ENCODE measurements at places on chromosomes 16 and 17.

GRCh38 chr16:79593754-79594153 is 6.8 kb downstream of the MAF start:
- DNase-seq: no peak

GRCh38 chr16:77169650-77170236 is 21.2 kb upstream of the MON1B start:
- peak; percentile 14 for DNase-seq

DNA sequence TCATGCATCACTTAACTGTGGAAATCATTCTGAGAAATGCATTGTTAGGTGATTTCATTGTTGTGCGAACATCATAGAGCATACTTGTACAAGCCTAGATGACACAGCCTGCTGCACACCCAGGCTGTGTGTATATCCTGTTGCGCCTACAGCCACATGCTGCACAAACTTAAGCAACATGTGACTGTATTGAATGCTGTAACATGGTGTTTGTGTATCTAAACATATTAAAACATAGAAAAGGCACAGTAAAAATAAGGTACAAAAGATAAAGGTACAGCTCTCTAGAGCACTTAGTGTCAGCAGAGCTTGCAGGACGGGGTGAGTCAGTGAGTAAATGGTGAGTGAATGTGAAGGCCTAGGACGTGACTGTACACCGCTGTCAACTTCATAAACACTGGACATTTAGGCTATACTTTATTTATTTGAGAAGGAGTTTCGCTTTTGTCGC is 11.9 kb downstream of the FOXK2 start:
- no peak for DNase-seq

GRCh38 chr17:80319999-80320344 is 59.3 kb downstream of the RNF213 start:
- no peak for DNase-seq

DNA sequence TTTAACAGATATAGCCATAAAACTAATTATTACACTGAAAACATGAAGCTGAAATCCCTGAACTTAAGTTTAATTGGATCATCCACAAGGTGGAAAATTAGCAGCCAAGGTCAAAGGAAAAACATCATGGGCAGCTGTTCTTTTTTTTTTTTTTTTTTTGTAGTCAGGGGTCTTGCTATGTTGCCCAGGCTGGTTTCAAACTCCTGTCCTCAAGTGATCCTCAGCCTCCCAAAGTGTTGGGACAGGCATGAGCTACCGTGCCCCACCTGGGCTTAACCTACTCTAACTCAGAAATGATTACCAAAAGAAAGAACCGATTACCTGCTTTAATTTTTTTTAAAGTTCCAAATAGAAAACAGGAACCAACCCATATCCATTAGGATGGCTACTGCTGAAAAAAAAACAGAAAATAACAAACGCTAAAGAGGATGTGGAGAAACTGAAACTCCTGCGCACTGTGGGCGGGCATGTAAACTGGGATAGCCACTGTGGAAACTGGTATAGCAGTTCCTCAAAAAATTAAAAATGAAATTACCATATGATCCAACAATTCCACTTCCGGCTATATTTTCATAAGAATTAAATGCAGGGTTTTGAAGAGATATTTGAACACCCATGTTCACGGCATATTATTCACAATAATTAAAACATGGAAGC is 8.6 kb downstream of the CMC2 start:
- no peak for DNase-seq

GRCh38 chr17:13477180-13477611 is 124.5 kb downstream of the HS3ST3A1 start:
- DNase-seq: no peak

- DNase-seq: no peak
Observed at GRCh38 chr17:81427173-81428120, 32.2 kb downstream of the BAHCC1 start.

- no peak for DNase-seq
Observed at GRCh38 chr16:86566601-86566965, at the start of gene FOXC2. TSS of gene FOXC2 (plus strand) at chr16:86566829. CDS start at chr16:86567336, 507 bp downstream.

DNA sequence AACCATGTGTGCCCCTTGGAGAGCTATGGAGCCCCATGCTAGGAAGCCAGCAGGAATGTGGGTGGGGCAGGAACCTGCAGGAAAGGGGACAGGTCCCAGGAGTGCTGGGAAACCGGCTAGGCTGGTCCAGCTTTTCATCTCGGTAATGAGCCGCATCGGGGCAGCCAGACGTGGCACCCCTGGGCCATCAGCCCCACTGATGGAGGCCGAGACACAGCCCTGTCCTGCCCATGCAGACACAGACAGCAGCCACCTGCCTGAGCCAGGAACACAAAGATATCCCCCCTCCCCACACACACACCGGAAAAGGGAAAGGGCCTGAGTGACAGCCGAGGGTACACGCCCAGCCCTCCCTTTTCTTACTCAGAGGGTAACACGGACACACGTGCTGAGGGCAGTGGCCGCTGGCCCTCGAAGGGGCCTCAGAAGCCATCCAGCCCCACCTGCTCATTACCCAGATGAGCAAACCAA is 18.1 kb downstream of the PPL start:
- DNase-seq: no peak

DNA sequence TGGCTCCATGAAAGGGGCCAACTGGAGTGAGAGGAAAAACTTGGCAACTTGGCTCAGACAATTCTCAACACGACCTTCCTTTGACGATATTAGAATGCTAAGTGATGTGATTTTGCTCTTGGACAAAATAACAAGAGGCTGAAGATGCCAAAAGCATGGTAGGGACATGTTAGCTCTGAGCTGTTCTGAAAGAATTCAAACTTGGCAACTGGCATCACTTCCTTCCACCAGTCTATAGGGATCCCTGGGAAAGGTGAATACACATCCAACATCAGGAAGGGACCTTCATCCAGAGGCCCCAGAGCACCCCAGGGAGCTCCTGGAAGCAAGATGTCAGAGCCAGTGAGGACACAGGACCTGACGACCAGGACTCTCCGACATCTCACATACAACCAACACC is 4.3 kb downstream of the KRT37 start:
- no peak for DNase-seq

DNA sequence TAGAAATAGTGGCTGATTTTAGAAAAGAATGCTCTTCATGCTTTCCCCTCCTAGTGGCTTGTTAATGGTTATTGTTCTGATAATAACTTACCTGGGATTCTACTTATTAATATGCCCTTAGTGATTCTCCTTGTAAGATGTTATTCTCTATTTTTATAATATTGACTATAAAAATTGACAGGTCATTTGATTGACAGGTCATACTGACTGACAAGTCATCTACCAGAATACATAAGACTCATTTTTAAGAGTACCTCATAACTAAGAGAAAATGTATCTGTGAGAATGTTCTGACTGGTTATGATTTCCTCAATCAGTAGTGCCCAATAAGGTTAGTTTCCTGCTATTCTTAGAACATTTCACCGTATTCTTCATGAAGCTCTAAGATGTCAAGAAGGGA is 8.6 kb upstream of the COX10 start:
- no peak for DNase-seq

- DNase-seq: no peak
Observed at GRCh38 chr17:39593371-39593770, 14.3 kb downstream of the NEUROD2 start.

DNA sequence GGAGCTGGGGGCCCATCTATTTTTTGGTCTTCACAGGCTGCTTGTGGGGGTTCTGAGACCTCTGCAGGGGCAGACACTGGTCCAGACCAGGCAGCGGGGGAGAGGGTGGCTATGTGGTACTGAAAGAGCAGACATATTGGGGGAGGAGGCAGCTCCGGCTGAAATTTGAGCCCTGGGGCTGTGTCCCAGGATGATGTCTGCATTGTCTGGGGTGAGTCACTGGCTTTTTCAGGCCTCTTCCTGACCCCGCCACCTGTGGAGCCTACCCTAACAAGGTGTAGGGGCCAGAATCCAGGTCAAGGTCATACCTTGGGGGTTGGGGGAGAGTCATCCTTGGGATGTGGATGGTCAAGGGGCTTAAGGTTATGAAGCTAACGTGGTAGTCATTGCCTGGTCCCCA is 2.4 kb downstream of the CORO6 start:
- DNase-seq: no peak

DNA sequence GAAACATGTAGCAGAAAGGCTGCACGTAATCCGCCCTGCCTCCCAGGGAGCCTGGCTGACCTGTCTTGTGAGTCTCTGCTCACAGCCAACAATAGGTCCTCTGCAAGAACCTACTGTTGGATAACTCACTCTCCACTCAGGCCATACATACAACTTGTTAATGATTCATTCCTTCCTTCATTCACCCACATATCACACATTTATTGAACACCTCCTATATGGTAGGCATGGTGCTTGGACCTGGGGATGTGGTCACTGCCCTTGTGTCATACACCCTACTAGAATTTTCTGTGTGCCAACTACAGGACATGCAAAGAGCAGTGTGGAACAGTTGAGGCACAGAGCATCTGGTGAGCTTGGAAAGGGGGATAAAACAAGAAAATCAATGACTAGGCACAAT is 28.1 kb upstream of the HNF1B start:
- no peak for DNase-seq

DNA sequence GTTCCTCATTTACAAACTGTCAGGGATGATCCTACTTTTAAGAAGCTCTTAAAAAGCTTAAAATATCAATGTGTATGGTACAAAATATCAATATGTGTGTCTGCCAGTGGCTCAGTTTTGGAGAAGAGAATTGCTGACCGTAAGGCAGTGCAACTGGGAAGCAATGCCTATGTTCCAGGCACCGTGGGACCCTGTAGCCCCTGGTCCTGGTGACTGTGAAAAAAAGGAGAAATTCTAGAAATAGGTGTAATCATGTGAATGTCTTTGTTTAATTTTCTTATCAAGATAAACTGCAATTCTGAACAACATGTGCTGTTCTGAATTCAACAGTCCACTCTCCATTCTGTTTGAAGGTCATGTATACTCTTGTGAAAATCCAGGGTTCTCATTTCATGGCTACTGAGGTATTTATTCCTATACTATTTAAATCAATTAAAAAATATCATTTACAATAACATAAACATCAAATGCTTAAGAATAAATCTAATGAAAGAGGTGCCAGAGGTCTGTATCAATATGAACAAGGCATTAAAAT is 9.4 kb upstream of the HP start:
- DNase-seq: no peak

DNA sequence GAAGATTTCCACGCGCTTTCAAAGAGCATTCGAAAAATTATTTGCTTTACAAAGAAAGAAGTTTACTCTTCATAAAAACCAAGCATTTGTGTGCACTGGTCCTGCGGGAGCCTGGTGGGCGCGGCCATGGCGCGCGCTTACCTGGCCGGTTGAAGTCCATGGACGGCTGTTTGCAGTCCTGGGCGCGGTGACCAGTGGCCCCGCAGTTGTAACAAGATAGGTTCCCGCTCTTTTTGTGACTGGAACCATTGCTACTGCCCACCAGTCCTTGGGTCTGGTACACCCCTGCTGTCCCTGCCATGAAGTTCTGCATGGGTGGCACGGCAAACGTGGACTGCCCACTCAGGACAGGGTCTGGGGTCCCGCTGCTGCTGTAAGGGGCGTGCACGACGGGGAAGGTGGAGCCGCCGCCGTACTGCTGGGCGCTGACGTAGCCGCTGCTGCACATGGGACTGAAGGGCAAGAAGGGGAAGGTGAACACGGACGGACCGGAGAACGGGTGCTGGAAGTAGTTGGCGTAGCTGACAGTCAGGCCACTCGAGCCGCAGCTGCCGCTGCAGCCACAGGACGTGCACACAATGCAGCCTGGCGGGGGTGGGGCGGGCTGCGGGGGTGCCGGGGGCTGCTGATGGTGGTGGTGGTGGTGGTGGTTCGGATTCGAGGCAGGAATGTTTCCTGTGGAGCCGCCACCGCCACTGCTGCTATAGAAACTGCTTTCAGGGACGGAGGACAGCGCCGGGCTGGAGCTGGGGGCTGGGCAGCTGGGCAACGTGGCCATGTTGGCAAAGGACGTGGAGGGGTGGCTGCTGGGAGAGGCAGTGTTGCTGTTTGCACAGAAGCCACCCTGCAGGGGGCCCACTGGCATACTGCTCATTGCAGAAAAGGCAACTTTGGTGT is 19.5 kb downstream of the MAP1LC3B start:
- no peak for DNase-seq

DNA sequence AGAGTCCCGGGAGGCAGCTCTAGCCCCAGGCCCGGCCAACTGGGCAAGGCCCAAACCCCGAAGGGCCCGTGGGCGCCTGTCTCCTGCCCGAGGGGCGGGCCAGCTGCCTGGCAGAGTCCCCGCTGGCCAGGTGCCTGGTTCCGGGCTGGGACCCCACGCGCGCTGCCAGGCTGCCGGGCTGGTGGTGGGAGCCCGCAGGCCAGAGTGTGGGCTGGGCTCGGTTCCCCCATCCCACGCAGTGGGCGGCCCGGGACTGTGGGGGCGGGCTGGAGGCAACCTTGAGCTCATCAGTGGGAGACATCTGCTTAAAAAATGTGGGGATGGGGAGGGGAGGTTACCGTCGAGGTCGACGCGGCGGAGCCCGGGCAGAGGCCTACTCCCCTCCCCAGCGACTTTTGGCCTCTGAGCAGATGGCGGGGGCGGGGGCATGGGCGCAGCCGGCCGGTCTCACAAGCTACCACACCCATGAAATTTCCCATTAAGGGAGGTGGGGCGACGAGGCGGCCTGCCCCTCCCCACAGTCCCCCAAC is 176.4 kb upstream of the GSE1 start:
- DNase-seq: no peak

GRCh38 chr17:44217738-44218343 is 1.6 kb downstream of the UBTF start:
- DNase-seq: no peak

DNA sequence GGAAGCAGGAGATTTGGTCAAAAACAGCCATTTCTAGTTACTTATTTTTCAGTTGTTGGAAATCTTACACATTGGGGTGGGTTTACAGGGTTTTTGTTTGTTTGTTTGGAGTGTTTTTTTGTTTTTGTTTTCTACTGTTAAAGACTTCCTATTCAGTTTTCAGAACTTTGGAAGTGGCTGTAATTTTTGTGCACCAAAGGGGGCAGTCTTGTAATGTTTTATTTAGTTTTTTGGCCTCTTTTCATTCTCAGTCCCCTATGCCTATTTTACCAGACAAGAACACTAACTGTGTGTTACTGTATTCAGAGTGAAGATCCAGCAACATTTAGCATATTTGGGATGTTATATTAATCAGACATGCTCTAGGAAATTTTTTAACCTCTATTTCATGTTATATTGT is 20.6 kb downstream of the TPPP3 start:
- no peak for DNase-seq
